ENCODE measurements at places on chromosomes 6 and 20.

- no peak for DNase-seq
These were observed 70.7 kb downstream of the SLX4IP start for GRCh38 chr20:10505827-10506226.

- DNase-seq: no peak
These were observed 384.0 kb upstream of the SASH1 start for GRCh38 chr6:147958683-147959082.

GRCh38 chr20:22619806-22620205 is 35.4 kb upstream of the FOXA2 start:
- DNase-seq: no peak

GRCh38 chr6:37580176-37580955 is 80.7 kb upstream of the CCDC167 start:
- DNase-seq: no peak

DNA sequence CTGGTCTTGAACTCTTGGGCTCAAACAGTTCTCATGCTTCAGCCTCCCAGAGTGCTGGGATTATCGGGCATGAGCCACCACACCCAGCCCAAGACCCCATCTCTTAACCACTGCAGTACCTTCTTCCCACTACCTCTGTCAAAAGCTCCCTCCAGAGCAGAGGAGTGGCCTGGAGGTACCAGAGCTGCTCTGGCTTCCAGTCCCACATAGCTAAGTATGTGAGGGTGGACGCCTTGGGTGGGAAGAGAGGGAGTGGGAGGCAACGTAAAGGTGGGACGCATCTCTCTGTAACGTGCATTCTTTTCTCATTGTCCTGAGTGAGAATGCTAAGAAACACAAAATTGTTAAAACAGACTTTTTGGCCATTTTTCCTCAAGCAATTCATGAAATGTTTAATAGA is 24.5 kb downstream of the TM9SF4 start:
- no peak for DNase-seq

Data from endothelial cell (in vitro differentiated cells).